ENCODE measurements at places on chromosomes 7 and 10. TPM values are rescaled to one million over a fixed set of nuclear protein-coding genes. Genes with fewer than 3 reads are reported as not detected.
A peak's percentile ranks its signal among the peaks of the same experiment; 100 is the strongest.

PNLIP gene
- 0.10 TPM for polyA plus RNA-seq

DNA sequence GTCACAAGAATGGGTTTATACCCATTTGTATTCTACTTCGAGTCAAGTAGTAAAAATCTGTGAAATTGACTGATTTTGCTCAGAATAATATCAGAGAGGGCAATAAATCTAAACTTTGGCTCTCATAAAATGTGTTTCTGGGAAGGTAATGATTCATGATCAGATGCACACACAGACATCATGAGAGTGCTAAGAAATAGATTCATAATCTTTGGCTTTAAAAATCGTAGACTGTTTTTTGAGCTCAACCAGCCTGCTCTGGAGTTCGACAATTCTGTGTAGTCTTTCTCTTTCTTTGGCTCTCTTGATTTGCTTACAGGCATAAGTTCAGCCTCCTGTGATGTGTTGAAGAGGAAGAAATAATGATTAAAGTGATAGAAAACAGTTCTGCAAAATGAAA is 494.7 kb downstream of the SDK1 start:
- DNase-seq = no peak

GRCh38 chr7:92914645-92915044 is 78.3 kb upstream of the CDK6 start:
- DNase-seq = no peak

- no peak for DNase-seq
Measured at GRCh38 chr7:101273206-101273605, 28.3 kb upstream of the FIS1 start.

GRCh38 chr10:81008726-81009125 is 471.0 kb downstream of the SH2D4B start:
- no peak for DNase-seq

- DNase-seq = no peak
Measured at GRCh38 chr7:30164567-30164966, 29.8 kb downstream of the MTURN start.

DNA sequence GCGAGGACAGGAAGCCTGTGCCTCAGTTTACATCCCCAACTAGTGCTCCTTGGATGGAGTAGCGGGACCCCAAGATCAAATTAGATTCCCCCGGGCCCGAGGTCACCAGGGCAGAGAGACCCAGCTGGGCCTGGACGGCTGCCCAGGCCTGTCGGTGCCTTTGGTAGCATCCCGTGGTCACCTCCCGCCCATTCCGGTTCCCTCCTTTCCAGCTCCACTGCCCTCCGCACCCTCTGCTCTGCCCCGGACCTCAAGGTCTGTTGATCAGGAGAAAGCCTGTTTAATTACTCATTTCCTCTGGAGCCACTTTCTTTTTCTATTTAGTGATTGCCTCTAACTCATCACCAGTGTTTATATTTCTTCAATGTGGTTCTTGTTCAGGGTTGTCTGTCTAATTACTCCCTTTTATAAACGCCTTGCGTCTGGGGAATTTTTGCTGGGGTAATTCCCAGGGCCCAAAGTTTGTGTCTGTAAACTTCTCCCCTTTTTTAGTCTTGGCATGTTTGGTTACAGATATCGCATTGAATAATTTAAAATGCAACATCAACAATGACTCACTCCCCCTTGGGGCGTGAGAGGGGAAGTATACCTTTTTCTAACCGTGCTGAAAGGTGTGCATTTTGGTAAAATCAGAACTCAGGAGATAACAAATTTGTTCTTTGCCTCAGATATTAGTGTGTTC is 1.9 kb downstream of the FOXK1 start:
- peak; percentile 73 for DNase-seq

DNA sequence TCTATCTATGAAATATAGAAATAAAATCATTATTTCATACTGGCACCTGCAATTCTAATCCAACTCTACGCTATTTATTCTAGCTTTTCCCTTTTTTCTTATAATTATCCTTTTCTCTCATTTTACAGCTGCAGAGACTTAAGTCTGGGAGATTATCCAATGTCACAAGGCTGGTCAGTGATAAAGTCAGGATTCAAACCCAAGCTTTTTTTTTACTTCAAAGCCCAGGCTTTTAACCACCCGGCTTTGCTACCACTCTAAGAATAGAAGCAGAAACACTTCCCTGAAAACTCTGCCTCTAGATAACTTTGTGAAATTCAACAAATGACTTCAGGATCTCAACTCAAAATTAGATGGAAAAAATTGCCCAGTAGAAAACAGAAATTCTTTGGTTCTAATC is 552.5 kb downstream of the IPMK start:
- DNase-seq = no peak

DNA sequence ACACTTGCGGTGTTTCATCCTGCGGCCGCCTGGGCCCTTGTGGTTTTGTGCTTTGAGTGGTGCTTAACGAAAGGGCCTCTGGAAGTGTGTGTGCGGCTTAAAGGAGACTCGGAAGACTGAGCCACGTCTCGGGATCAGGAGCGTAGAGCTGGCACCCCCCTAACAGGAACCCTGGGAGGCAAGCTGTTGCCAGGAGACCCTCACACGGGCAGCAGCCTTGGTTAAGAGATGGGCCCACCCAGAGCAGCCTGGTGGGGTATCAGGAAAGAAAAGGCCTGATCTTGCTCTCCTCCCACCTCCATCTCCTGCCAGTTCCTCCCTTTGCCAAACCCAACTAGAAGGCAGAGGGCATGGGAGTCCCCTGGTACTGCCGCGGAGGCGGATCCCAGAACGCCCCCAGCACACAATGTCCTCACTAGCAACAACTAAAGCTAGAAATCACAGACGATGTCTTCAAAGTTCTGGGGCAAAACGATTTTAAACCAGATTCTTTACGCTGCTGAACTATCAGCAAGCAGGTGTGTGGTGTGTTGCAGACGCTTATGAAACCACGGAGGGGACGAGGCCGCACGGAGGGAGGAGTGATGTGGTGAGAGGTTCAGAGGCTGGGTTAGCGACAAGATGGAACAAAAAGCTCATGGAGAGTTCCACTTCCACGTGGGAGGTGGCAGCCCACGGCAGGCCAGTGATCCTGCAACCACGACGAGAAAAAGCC is 67.0 kb upstream of the INPP5A start:
- DNase-seq = peak; percentile 37

DNA sequence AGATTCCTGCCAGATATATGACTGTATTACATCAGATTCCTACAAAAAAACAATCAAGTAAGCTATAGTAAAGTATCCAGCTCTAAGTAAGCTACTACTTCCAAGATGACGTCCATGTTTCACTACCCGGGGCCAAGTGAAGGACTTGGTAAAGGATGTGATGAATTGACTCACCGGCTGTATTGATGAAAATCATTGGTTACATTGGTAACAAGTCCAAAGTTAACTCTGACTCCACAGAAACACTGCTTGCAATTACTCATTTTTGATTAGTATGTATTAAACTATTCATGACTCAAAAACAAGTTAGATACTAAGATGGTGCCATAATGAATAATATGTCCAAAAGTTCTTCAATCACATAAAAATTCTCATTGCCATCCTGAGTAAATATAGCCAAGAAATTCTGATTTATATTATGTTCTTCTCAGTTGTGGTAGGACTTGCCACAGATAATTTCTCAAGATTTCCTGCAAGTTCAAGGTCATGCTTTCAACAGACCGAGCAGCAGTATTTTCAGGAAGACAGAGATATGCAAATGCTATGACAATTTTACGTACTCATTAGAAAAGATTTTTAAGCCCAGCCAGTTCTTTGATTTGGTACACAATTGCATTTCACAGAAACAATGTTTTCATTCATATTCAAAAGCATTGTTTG is 12.6 kb upstream of the DNAJC1 start:
- no peak for DNase-seq

GRCh38 chr7:66627881-66628360 is 760 bp upstream of the KCTD7 start:
- DNase-seq = peak; percentile 47

IFIT1 gene
- polyA plus RNA-seq = 2.7 TPM

VWC2 gene
- under 0.01 TPM for polyA plus RNA-seq

CLRN3 gene
- not detected for polyA plus RNA-seq

Measured in psoas muscle (tissue), 8 donors.